Foreskin keratinocyte (primary cell): ENCODE measurements at places on chromosomes 3 and 15.

- no peak for DNase-seq
Measured at GRCh38 chr15:60384053-60384452, 13.7 kb downstream of the ANXA2 start.

DNA sequence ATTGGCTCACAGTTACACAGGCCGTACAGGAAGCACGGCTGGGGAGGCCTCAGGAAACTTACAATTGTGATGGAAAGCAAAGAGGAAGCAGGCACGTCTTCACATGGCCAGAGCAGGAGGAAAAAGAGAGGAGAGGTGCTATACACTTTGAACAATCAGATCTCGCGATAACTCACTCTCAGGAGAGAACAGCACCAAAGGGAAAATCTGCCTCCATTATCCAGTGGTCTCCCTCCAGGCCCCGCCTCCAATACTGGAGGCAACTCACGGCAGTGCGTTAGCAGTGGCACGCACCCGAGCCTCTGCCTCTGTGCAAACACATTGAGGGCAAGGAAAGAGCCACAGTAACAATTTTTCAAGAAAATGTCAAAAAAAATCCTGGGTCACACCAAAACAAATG is 11.0 kb downstream of the OSTN start:
- DNase-seq, result no peak

DNA sequence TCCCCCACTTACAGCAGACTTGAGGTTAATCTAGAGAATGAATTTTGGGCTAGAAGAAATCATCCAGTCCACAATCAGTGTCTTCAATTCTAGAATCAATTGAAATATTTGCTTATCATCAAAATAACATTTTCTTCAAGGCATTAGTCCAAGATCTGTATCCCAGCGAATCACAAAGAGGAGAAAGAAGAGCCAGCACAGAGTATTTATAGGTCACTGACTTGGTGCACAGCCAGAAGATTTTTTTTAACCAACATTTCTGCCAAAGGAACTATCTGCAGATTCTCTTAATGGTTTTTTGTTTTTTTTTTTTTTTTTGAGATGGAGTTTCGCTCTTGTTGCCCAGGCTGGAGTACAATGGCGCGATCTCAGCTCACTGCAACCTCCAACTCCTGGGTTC is 178.2 kb downstream of the TNIK start:
- DNase-seq, result no peak

- no peak for DNase-seq
Measured at GRCh38 chr3:18580268-18580667, 155.1 kb upstream of the SATB1 start.

DNA sequence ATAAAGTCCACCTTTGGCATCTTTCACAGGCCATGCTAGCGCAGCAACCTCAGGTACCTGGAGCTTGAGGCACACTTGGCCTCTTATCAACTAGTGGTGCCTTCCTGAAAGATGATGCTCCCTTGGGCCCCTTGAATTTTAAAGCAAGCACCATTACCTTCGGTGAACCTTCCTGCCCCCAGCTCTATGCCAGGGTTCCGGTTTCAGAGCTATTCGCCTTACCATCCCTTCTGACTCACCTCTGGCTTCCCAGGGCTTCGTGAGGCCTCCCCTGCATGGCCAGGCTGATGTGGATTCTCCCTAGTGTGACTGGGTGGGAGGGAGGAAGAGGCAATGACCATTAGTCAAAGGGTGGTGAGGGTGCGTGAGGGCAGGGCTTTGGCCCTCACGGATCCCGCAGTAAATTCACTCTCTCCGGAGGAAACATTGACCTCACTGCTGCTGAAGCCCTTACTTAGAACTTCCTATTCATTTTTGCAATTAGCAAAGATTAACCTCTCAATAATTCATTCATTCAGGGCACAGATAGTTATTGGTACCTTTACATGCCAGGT is 16.3 kb downstream of the BHLHE40 start:
- peak; percentile 85 for DNase-seq

DNA sequence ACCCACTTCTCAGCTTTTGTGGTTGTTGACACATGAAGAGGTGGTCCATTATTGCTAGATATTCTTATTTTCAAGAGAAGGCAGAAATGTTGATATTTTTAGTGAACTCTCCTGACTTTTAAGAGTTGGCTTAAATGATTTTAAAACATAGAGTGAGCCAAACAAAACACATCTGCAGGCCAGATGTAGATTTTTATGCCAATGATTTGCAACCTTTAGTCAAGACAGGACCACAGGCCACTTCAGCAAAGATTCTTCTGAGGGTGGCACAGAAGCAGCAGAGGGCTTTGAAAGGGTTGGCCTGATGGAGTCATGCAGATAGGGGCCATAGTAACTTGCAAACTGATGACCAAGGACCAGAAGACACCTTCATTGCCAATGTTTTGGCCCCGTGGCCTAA is 276.5 kb upstream of the P2RY1 start:
- no peak for DNase-seq
